Fibroblast of lung (primary cell): ENCODE measurements at places on chromosomes 12 and 14. TPM values are rescaled to one million over a fixed set of nuclear protein-coding genes. Genes with fewer than 3 reads are reported as not detected.

DNA sequence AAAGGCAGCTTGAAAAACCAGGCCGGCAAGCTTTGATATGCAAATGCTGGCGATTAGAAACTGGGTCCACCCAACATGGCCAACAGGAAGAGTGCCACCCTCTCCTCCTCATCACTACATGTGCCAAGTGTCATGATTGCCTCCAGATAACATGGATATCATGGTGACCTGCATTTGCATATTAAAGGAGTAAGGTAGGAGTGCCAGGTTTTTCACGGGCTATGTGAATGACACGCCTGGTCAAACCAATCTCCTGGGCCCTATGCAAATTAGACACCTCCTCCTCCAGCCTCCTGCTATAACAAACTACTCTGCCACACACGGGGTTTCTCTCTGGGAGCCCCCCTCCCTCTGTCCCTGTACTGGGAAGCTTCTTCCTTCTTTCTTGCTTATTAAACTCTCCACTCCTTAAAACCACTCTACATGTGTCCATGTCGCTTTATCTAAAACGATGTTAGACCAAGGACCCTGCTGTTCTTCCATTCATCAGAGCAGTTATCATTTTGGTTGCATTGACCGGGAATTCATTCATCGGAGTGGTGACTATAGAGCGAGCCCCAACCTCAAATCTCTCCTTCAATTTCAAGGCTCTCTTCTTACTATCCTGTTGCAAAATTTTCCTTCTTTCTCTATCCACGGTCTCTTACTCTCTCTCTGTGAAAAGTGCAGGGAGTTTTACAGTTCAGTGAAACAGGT is 27.5 kb downstream of the APOBEC1 start:
- DNase-seq = no peak

DNA sequence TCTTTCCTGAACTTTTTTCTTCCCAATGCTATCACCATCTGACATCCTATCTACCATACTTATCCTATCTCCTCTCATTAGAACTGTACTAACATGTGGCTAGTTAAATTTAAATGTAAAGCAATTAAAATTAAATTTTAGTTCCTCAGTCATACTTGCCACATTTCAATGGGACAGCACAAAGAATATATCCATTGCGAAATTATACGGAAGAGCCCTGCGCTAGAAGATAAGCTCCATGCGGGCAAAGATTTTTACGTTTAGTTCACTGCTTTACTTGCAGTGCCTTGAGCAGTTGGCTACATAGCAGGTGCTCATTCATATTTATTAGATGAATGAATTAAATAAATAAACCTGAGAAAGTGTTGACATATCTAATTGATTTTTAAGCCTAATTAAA is 33.1 kb downstream of the SEC23A start:
- DNase-seq = no peak

GRCh38 chr12:99253068-99253467 is 394.5 kb upstream of the GARIN6 start:
- DNase-seq = no peak

DNA sequence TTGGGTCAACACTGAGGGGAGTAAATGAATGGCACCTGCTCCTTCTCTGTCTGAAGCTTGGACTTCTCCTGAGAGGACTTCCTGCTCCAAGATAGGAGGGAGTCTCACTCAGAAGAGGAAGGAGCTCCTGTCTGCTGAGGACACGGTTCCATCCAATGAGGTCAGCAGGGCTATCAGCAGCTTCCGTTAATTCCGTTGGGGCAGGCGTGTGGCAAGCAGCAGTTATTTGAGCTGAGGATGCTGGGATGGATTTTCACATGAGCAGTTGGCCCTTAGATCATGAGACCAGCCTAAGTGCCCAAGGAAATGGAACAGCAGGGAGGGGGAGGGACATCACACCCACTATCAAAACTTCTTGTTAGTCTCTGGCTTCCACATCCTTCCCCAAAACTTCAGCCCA is 159.0 kb upstream of the PZP start:
- no peak for DNase-seq

DNA sequence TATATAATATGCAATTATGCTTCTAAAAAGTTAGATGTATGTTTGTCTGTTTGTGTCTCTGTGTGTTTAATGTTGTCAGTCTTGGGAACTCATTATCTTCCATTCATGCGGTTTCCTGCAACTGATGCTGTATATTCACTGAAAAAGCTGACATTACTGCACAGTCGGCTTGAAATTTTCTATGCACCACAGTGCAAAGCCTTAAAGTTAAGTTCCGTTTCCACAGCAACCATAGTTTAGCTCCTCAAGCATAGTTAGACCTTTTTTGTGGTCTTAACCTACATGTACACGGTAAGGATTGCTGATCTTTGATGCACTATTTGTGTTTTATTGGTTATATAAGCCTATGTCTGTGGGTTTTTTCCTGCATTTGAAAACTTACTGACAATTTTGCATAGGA is 309.4 kb downstream of the KCNC2 start:
- DNase-seq = no peak

The DBX2 gene
- not detected in 2 replicates for total RNA-seq
